ENCODE measurements at places on chromosomes 2 and 18. TPM values are rescaled to one million over a fixed set of nuclear protein-coding genes. Genes with fewer than 3 reads are reported as not detected.

DNA sequence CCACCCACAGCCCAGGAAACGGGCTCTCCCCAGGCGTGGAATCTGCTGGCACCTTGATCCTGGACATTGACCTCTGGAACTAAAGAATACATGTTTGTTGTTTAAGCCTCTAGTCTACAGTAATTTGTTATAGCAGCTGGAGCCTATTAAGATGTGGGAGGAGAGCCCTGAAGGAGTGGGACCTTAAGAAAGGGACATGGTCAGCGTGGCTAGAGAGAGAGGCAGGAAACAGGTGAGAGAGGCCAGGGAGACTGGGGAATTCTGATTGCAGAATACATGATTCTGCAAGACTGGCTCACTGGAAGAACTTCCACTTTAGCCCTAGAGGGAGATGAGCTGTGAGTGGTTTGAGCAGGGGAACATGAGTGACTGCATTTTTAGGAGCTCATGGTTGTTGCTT is 83.2 kb downstream of the CD8B2 start:
- H3K4me1 ChIP-seq, result peaks cover 2% of the 10 kb centered on the region
- no peak overlapping the region for H3K4me3 ChIP-seq
- no peak overlapping the region for H3K27ac ChIP-seq
- H3K27me3 ChIP-seq, result peaks cover 23% of the 10 kb centered on the region
- no peak for DNase-seq

DNA sequence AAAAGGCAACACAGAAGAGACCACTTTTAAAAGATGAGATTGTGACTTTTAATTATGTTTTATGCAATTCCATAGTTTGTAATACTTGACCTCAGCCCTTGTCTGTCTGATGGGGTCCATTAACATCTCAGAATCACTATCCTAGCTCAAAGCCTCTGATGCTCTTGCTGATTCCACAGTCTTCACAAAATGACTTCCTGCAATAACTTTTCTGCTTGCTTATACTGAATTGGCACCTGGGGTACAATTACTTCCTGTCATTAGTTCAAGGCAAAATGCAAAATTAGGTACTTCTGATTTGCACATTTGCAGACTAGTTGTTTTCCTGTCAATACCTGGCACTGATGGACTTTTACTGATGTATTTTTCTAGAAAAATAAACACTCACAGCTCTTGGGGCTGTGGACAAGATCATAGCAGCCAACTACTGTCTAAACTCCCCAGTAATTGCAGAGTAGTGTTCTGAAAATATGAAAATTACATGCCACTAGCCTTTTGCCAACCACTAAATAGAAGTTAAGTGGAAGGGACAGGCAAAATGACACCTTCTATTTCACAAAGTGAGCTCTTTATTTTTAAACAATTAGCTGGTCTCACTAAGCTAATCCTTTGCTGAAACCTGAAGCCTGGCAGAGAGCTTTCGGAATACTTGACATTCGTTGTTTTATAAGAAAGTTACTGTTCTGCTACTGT is 129.1 kb downstream of the PIEZO2 start:
- H3K27me3 ChIP-seq, result peaks cover 2% of the 10 kb centered on the region
- H3K4me3 ChIP-seq, result no peak overlapping the region
- H3K4me1 ChIP-seq, result no peaks in the 10 kb centered on the region
- no peaks in the 10 kb centered on the region for H3K36me3 ChIP-seq
- H3K27ac ChIP-seq, result no peak overlapping the region

- peaks cover 14% of the 10 kb centered on the region for H3K27me3 ChIP-seq
- H3K36me3 ChIP-seq, result no peaks in the 10 kb centered on the region
- H3K27ac ChIP-seq, result no peak overlapping the region
- H3K4me3 ChIP-seq, result no peak overlapping the region
- no peaks in the 10 kb centered on the region for H3K4me1 ChIP-seq
Measured at GRCh38 chr18:57940166-57940660, 103.8 kb upstream of the NEDD4L start.

GRCh38 chr18:42326752-42327151 is 371.7 kb downstream of the PIK3C3 start:
- no peak for DNase-seq
- H3K36me3 ChIP-seq, result no peaks in the 10 kb centered on the region

GPR39 gene
- total RNA-seq, result not detected

DNA sequence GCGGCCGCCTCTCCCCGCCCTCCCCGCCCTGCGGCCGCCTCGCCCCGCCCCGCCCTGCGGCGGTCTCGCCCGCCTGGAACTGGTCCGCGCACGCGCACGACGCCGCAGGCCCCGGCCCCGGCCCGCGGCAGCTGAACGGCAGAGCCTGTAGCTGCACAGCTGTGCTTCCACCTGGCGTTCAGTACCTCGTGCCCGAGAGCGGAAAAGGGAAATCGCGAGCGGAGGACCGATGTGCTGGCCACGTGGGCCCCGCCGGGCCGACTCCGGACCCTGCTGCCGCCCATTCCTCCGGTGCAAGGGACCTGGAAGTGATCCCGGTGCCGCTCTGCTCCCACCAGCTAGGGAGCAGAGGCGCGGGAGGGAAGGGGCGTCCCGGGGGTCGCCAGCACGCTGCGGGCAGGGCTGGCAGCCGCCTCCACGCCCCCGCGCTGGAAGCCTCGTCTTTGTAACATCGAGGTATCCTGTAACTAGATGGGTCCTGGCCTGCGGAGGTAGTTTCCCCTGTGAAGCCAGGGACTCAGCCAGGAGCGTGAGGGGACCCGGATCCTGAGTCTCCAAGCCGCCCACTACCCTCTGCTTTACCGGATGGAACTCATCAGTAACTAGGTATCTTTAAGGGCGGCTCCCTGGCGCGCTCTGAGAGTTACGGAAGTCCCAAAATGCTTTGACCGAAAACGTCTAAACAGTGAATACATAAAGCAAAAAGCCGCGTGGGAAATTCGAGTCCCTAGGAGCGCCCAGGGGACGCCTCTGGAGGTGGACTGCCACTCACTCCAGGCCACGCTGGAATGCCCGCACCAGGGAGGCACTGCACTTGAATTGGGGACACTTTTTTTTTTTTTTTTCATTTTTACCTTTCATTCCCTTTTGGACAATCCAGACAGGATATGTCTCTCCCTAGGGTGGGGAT is 704 bp upstream of the ODC1 start:
- H3K27me3 ChIP-seq, result no peaks in the 10 kb centered on the region
- peak overlapping the region; percentile 78 for H3K4me3 ChIP-seq
- peaks cover 52% of the 10 kb centered on the region for H3K4me1 ChIP-seq

NAT8 gene
- total RNA-seq, result not detected

- H3K27me3 ChIP-seq, result no peaks in the 10 kb centered on the region
- H3K36me3 ChIP-seq, result peaks cover 33% of the 10 kb centered on the region
- no peak for DNase-seq
- H3K4me1 ChIP-seq, result peaks cover 31% of the 10 kb centered on the region
- no peak overlapping the region for H3K27ac ChIP-seq
- no peak overlapping the region for H3K4me3 ChIP-seq
Measured at GRCh38 chr2:160367887-160368286, 125.7 kb downstream of the RBMS1 start.

- H3K4me1 ChIP-seq, result no peaks in the 10 kb centered on the region
- no peaks in the 10 kb centered on the region for H3K36me3 ChIP-seq
- DNase-seq, result no peak
- H3K4me3 ChIP-seq, result no peak overlapping the region
- no peak overlapping the region for H3K27ac ChIP-seq
Measured at GRCh38 chr18:59779979-59780378, 82.8 kb upstream of the CCBE1 start.

TRIB2 gene
- total RNA-seq, result 62.8 TPM

DNA sequence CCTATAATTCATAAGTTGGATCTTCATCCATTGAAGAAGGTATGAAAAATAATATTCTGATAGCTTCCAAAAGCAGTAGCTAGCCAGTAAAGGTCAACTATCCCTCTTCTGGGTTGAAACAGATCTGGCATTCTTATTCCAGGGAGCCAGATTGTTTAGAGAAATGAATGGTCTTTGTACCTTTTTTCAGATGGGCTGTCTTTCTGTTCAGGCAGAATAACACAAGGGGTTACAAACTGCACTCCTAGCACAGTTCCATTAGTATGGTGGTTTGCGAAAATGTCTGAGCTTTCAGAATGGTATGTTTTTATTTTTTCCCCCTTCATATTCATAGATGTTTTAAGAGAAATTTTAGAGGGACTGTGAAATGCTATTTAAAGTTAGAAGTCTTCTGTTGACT is 47.5 kb upstream of the TMEM178A start:
- no peaks in the 10 kb centered on the region for H3K36me3 ChIP-seq
- no peak overlapping the region for H3K4me3 ChIP-seq
- H3K27me3 ChIP-seq, result peaks cover 34% of the 10 kb centered on the region

KIF5C gene
- 14.7 TPM for total RNA-seq

CAPN14 gene
- total RNA-seq, result 0.35 TPM

GRCh38 chr2:241035142-241035817 is 36.9 kb downstream of the SNED1 start:
- H3K27me3 ChIP-seq, result peaks cover 3% of the 10 kb centered on the region
- peak overlapping the region; percentile 39 for H3K4me3 ChIP-seq
- DNase-seq, result peak; percentile 23

- peaks cover 47% of the 10 kb centered on the region for H3K4me1 ChIP-seq
- peaks cover 2% of the 10 kb centered on the region for H3K27me3 ChIP-seq
- H3K36me3 ChIP-seq, result no peaks in the 10 kb centered on the region
- no peak overlapping the region for H3K27ac ChIP-seq
Measured at GRCh38 chr18:55251254-55251971, 292.2 kb upstream of the CCDC68 start.

GALNT13 gene
- total RNA-seq, result not detected

CHRND gene
- not detected for total RNA-seq

All from activated CD4-positive, alpha-beta memory T cell treated with anti-CD3 and anti-CD28 coated beads, Interleukin-2, amount 10 ng/mL, durations not matched to agents 7 days and 5 days (primary cell).